ENCODE measurements at places on chromosomes 1 and 21.

DNA sequence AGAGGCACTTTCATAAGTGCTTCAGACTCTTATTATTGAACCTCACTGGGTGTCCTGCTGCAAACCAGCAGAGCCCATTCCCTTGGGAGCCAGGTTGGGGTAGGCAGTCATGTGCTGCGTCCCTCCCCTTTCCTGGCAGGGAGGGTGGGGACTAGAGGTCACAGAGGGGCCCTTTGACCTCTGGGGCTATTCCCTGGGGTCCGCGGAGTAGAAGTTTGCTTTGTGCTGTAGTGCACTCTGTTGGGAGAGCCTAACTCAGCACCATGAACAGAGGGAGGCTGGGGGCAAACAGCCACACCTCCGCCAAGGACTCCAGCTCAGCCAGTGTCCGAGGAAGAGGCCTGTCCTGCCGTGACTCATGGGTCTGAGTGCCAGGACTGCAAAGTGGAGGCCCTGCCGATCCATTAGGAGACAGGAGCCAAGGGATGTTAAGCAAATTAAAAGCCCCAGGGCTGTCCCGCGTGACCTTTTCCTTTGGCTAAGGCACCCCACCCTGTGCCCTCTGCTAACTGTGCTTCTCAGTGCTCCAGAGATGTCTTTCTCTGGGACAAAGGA, 3.0 kb upstream of the IGSF21 start:
- no peak for DNase-seq

GRCh38 chr1:15848929-15849774, 1.6 kb downstream of the SPEN start:
- peak; percentile 60 for DNase-seq

- no peak for DNase-seq
These were observed 17.7 kb downstream of the HIPK1 start for GRCh38 chr1:113946678-113947387.

DNA sequence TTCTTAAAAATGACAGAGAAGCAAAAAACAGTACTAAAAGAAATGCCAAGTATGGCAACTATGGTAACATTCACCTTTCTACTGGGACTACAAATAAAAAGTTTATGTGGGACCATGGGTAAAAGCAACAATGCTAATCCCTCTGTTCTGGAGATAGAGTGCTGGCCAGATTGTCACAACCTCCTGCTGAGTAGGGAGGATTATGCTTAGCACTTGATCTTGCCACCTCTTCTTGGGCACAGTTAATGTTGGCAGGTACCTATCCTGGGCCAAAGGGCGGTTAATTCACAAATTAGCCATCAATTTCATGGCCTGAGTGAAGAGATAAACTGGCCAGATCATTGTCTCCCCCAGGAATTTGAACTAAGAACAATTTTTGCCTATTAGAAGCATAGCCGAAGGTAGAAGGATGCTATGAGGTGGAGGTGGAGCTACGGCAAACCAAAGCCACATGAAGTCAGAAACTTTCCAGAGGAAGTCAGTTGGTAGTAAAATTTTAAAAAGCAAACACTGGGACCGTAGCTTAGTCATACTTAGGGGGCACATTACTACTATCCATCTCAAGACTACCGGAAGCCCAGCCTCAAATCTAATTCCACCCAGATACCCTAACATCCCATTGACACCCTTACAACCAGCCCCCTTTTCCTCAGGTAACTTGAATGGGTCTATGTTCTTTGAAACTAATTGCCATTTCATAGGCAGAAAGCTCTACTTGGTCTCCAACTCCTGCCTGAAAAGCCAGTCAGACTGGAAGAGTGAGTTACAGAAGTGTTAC, 2.7 kb downstream of the SCYL3 start:
- no peak for DNase-seq

Measured in activated T-helper 9 cell treated with anti-CD3 and anti-CD28 coated beads, Interleukin-2, amount 50 U/mL, for 16 hours (primary cell).